ENCODE measurements at places on chromosomes 6 and 20.
A peak's percentile ranks its signal among the peaks of the same experiment; 100 is the strongest.

GRCh38 chr6:64948261-64948660, 758.8 kb downstream of the EYS start:
- DNase-seq, result no peak

- no peak for DNase-seq
Measured at GRCh38 chr6:143742955-143743255, 65.1 kb downstream of the PHACTR2 start.

DNA sequence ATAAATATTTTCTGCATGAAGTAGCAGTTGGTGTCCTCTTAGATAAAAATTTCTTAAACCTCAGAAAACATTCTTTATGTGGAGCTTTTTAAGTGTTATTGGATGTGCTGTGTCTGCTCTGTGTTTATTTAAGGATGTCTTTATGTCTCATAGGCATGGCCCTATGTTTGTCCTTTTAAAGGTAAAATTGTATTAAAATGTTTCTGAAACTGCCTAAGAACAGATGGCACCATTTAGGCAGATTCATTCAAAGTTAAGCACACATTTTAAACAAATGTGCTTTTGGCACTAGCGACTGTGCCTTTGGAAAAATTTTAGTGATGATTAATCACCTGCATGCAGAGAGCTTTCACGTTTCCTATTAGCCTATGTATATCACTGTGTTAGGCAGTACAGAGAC, 125.2 kb downstream of the KIF6 start:
- no peak for DNase-seq

- no peak for DNase-seq
Measured at GRCh38 chr20:15767586-15767985, 805.7 kb downstream of the KIF16B start.

DNA sequence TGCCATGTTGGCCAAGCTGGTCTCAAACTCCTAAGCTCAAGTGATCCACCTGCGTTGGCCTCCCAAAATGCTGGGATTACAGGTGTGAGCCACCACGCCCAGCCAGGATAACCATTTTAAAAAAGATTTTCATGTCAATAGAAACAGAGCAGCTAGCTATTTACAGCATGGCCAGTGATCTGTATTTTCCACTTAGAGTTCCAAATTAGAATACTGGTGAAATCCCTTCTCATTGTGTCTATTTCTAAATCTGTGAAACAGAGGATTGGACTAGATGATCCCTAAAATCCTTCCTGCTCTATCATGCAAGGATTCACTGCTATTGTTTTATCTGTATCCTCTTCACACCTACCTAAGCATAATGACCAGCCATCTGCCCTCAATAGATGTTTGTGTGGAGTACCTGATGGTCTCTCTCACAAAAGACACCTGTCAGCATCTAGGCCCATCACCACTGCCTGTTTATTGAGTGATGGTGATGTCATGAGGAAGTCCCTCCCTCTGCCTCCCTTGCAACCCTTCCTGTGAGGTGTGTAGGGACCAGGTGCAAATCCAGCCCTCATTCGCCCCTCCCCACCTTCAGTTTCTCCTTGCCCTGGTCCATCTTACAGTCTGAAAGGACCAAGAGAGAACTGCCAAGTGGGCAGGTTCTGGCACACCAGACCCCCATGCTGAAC, 26.5 kb upstream of the SMIM29 start:
- no peak for DNase-seq

- DNase-seq, result no peak
Measured at GRCh38 chr6:157037165-157037564, 260.0 kb downstream of the ARID1B start.

DNA sequence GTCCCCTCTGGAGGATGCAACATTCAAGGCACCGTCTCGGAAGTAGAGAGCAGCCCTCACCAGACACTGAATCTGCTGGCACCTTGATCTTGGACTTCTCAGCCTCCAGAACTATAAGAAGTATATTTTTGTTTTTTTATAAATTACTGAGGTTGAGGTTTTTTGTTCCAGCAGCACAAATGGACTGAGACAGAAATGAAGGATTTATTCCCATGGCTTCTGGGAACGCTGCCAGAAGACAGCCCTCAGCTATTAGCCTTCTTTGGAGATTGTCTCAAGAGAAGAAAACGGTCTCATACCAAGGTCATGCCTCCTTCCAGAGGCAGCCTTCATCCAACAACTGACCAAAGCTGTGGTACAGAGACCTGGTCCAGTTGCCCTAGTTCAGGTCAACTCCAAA, 85.4 kb downstream of the CHMP4B start:
- DNase-seq, result peak; percentile 39

- peak; percentile 78 for DNase-seq
Measured at GRCh38 chr6:72787391-72788031, 165.6 kb downstream of the KCNQ5 start.

DNA sequence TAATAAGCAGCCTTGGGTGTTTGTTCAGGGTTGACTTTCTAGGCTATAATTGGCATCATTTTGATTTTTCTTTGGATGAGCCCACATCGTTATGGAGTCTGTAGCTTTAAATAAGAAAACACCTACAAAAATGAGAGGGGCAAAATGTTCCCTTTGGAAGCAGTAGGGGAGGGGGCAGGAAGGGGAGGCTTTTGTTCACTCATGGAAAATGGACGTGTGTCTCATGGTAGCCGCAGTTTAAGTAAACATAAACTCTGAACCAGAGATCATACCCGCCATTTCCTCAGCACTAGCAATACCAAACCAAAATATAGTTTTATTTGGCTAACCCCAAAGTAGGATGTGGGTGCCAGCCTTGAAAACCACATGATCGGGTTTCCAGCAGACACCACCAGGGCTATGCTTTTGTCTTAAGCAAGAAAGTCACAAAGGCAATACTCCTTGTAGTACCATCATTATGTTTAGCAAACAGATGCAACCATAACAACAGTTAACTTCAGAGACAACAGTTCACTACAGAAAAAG, 572.5 kb upstream of the JAG1 start:
- no peak for DNase-seq

- DNase-seq, result no peak
Measured at GRCh38 chr20:41379551-41379950, 12.9 kb upstream of the EMILIN3 start.

GRCh38 chr6:39706819-39707335, 18.3 kb downstream of the KIF6 start:
- DNase-seq, result no peak

GRCh38 chr6:154909821-154910220, 85.3 kb upstream of the TIAM2 start:
- DNase-seq, result peak; percentile 60

DNA sequence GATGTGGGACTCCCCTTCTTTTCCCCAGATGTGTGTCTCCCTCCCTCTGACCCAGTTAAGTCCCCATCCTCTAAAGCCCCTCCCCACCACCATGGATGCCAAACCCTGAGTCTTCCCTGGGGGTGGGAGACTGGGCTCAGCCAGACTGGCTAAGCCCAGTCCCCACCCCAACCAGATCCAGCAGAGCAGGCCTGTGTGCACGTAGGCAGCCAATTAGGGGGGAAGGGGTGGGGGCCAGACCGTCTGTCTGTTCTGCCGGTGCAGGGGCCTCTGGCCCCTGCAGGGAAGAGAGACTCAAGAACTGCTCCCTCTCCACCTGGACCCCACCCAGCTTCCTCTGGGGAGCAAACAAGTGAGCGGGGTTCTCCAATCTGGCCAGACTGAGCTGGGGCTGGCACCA, 605 bp downstream of the COX4I2 start:
- no peak for DNase-seq

DNA sequence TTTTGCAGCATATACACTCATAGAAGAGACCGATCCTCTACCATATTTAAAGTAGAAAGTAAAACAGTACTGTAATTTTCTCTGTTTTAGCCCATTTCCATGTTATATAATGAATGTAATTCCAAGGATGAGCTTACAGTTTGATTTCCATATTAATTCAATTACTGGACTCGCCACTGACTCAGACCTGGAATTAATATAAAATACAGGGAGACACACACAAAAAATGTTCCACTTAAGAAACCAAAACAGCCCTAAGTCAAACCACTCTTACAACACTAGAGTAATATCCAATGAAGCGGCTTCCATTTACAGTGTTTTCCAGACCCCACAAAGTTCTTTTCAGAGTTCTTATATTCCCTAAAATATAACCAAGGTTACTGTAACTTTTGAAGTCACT, 110.6 kb downstream of the BACH2 start:
- DNase-seq, result no peak

GRCh38 chr20:43689165-43689564, 22.3 kb downstream of the MYBL2 start:
- DNase-seq, result no peak

- DNase-seq, result no peak
Measured at GRCh38 chr20:19609642-19610223, 148.3 kb upstream of the RIN2 start.

DNA sequence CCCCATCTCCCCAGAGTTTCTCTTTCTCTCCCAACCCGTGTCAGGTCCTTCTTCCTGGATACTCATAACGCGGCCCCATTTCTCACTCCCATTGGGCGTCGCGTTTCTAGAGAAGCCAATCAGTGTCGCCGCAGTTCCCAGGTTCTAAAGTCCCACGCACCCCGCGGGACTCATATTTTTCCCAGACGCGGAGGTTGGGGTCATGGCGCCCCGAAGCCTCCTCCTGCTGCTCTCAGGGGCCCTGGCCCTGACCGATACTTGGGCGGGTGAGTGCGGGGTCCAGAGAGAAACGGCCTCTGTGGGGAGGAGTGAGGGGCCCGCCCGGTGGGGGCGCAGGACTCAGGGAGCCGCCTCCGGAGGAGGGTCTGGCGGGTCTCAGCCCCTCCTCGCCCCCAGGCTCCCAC, at the start of gene HLA-F:
HLA-F (plus strand) TSS at position 173 of the 404 bp plus-strand sequence; CDS start at position 203, 30 bp downstream.
- DNase-seq, result peak; percentile 84

GRCh38 chr6:24287239-24287638, 70.6 kb downstream of the DCDC2 start:
- DNase-seq, result no peak

DNA sequence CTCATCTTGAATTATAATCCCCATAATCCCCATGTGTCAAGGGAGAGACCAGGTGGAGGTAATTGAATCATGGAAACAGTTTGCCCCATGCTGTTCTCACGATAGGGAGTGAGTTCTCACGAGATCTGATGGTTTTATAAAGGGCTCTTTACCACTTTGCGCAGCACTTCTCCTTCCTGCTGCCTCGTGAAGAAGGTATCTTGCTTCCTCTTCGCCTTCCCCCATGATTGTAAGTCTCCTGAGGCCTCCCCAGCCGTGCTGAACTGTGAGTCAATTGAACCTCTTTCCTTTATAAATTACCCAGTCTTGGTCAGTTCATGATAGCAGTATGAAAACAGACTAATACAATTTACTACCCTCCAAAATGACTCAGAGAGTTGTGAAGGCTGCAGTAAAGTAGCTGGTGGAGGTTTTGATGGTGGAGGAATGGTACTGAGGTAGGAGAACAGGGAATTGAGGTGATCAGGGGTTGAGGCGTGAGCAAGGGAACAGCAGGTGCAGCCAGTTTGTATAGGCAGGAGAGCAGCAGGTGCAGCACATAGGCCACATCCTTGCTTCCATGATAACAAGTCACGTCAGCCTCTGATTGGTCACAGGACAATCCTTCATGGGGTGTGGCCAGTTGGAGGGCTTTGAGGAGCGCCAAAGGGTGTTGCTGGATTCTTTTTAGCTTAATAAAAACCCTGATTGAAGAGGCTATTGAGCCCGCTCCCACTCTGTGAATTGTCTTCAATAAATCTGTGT, 150.0 kb downstream of the CDC5L start:
- DNase-seq, result no peak

GRCh38 chr20:29326376-29327070, 1930.9 kb upstream of the DEFB115 start:
- no peak for DNase-seq

GRCh38 chr6:51743999-51744398, 343.4 kb downstream of the PKHD1 start:
- no peak for DNase-seq

GRCh38 chr6:16730738-16731477, 30.4 kb downstream of the ATXN1 start:
- no peak for DNase-seq

GRCh38 chr20:19430641-19431315, 218.3 kb downstream of the SLC24A3 start:
- no peak for DNase-seq

DNA sequence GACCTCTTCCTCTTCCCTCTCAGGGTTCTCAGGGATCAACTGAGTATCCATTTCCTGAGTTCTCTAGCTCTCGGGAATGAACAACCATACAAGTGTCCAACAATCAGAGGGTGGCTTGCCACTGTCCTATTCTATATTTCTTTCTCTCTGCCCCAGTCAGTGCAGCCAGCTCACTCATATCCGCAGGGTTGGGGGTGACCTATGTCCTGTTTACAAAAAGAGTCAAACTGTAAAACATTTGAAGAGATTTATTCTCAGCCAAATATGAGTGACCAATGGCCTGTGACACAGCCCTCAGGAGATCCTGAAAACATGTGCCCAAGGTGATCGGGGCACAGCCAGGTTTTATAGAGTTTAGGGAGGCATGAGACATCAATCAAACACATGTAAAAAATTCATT, 10.8 kb upstream of the BTN3A2 start:
- no peak for DNase-seq

GRCh38 chr6:157464653-157465535, 83.9 kb downstream of the ZDHHC14 start:
- DNase-seq, result peak; percentile 20
